Kasumi-1 (cell line): ENCODE measurements at places on chromosomes 6 and 20.

GRCh38 chr20:61373055-61373399, 121.0 kb downstream of the CDH4 start:
- DNase-seq, result no peak

GRCh38 chr6:110951986-110952794, 6.3 kb upstream of the GTF3C6 start:
- no peak for DNase-seq

DNA sequence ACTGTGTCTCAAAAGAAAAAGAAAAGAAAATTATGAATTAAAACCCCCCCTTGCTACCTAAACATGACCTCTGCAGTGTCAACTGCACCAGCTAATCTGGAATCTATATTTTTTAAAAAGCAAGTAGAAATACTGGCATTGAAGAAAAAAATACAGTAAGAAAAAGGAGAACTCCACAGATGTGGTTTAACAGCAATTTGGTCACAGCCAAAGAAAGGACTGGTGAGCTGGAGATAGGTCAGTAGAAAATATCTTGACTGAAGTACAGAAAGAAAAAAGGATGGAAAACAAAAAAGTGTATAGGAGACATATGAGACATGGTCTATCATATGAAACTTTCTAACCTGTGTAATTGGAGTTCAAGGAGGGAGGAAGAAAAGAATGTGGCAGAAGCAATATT, 44.1 kb upstream of the ERVFRD-1 start:
- DNase-seq, result peak; percentile 14

GRCh38 chr20:21101932-21102575, 4.1 kb downstream of the LINC00237 start:
- no peak for DNase-seq

- DNase-seq, result no peak
Measured at GRCh38 chr6:16446273-16446672, 207.9 kb downstream of the GMPR start.

- DNase-seq, result no peak
Measured at GRCh38 chr6:2976571-2977085, 5.3 kb upstream of the SERPINB6 start.

DNA sequence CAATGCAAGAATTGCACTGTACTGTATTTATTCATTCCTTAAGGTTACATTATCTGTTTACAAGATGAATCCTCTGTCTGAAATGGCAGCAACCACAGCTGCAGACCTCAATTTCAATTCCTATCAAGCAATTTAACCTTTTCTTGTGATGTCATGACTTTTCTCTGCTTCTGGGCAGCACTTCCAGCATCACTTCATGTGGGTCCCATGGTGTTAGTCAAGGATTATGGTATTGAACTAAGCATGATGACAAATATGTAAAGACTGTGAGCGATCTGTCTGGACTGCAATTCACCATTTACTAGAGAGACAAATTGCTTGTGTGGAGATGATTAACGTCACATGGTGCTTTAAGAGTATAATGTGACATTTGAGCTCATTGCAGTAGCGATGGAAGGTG, 90.5 kb upstream of the CCN2 start:
- no peak for DNase-seq
